ENCODE measurements at places on chromosomes 2 and 18.
A peak's percentile ranks its signal among the peaks of the same experiment; 100 is the strongest.

DNA sequence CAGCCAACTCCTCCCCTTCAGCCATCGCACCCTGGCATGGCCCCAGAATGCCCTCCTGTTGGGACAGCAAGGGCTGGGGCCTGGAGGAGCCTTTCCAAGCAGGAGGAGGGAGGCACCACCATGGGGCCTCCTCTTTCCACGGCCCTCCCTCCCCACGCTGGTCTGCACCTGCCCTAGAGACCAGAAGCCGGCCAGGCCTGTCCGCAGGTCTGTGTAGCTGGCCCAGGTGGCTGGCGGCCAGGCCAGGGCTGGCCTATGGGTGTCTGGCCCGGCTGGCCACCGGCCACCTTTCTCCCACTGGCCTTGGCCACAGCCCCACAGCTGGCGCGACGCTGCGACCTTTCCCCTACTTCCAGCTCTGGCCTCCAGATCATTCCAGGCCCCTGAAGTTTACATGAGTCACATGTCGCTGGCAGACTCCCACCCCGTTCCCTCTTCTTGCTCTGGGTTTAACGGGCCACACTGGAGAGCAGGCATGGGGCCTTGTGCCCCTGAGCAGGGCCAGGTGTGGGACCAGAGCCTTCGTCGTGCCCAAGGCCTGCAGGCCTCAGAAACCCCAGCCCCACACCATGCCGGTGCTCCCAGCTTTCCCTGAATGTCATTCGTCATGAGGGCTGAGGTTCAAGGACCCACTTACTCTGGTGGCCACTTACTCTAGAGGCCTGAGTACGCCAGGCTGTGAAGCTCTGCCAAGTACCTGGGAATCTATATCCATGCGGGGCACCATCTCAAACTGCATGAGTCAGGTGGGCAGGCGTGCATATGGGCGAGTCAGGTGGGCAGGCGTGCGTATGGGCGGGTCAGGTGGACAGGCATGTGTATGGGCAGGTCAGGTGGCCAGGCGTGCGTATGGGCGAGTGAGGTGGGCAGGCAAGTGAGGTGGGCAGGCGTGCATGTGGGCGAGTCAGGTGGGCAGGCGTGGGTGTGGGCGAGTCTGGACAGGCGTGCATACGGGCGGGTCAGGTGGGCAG is 33.3 kb upstream of the KLF11 start:
- no peak for DNase-seq

- no peak for DNase-seq
Measured at GRCh38 chr2:69291721-69292120, 95.3 kb downstream of the GFPT1 start.

GRCh38 chr2:18132697-18133096 is 254.2 kb downstream of the KCNS3 start:
- DNase-seq: peak; percentile 13

GRCh38 chr2:95297639-95298395 is 670 bp downstream of the KCNIP3 start:
- no peak for DNase-seq

DNA sequence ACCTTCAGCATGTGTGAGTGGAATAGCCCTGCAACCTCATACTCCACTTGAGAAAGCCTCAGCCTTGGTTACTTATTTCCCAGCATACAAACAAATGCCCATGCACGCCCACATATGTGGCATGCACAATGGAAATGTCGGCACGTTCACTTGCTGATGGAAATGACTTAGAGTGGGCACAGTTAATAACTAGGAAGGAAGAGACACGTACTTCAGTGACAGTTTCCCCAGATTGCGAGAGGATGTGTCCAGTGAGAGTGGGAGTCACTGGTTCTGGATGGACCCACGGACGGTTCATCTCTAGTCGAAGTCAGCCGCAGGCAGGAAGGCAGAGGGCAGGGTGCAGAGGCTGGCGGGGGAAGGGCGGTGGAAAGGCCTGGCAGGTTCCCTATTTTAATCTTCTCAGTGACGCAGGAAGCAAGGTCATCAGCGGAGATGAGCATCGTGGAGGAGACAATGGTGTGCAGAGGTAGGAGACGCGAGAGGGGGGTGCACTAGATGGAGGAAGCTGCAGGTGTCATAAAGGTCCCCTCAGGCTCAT is 350.7 kb upstream of the MYT1L start:
- no peak for DNase-seq

DNA sequence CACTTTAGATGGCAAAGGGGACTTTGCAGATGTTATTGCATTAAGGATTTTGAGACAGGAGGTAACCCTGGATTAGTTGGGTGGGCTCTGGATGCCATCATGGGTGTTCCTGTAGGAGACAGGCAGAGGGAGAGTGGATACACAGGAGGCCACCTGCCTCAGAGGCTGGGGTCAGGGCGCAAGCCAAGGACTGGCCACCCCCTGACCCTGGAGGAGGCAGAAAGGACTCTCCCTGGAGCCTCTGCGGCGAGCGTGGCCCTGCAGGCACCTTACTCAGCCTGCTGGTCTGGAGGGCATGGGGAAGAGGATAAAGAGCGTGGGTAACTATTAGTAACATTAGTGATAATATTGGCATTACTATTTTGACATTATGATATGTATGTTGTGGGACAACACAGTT is 21.6 kb upstream of the OTOS start:
- DNase-seq: no peak

DNA sequence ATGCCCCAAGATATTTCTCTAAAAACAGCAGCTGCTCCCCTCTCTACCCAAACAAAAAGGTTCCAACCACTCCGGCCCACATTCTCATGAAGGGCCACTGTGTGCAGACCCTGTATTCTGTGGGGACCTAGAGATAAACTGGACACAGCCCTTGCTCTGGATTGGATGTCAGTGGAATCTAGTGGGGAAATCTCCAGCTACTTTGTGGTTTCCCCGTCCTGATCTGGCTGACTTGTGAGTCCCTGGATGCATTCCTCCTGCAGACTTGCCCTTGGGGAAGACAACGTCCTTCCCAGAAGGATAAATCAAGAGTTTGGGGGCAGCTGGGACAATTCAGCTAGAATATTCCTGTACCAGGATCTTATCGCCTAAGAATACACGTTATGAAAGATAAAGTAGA is 151.1 kb downstream of the FSHR start:
- DNase-seq: no peak

GRCh38 chr2:201114846-201115245 is 1.1 kb upstream of the CFLAR start:
- no peak for DNase-seq

DNA sequence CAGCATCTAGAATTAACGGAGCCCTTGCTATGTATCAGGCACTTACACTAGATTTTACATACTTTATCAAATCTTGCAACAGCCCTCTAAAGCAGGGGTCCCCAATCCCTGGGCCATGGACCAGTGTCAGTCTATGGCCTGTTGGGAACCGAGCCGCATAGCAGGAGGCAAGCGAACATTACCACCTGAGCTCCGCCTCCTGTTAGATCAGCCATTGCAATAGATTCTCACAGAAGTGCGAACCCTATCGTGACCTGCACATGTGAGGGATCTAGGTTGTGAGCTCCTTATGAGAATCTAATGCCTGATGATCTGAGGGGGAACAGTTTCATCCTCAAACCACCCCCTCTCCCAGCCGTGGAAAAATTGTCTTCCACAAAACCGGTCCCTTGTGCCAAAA is 13.4 kb downstream of the DNAJB2 start:
- peak; percentile 0 for DNase-seq

- no peak for DNase-seq
Measured at GRCh38 chr2:174236429-174236828, 11.9 kb downstream of the OLA1 start.

GRCh38 chr18:75124551-75124950 is 84.4 kb downstream of the PTGR3 start:
- DNase-seq: no peak

DNA sequence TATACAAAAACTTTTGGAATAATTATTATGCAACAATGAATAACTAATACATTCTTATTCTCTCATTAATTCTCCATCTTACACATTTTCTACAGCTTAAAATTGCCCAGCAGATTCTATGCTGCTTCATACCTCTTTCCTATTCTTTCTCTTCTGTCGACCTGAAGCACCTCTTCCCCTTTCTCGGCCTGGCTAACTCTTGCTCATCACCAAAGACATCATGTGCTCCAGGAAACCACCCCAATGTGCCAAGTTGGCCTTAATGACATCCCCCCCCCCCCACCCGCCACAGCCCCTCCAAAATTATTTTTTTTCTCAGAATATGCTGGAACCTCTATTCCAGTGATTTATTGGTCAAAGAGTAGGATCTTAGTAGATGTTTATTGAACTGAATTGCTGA is 43.6 kb downstream of the ZNF521 start:
- no peak for DNase-seq

DNA sequence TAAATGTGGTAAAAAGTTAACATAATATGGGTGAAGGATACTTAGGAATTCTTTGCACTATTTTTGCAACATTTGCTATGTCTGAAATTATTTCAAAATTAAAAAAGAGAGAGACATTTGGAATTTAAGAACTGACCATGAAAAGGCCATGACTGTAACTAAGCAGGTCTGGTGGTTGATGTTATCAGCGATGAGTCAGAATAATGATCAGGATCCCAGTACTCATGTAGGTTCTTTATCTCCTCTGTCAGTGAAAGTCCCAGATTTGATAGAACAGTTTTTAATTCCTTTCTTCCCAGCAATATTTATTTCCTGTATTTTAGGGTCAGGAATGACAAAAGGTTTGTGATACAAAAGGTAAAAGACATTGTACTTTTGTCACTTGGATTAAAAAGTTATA is 242.4 kb upstream of the ZNF521 start:
- DNase-seq: no peak

GRCh38 chr2:88252646-88253045 is 82.5 kb downstream of the THNSL2 start:
- DNase-seq: no peak

GRCh38 chr2:174729797-174730697 is 34.2 kb downstream of the CHRNA1 start:
- DNase-seq: no peak

DNA sequence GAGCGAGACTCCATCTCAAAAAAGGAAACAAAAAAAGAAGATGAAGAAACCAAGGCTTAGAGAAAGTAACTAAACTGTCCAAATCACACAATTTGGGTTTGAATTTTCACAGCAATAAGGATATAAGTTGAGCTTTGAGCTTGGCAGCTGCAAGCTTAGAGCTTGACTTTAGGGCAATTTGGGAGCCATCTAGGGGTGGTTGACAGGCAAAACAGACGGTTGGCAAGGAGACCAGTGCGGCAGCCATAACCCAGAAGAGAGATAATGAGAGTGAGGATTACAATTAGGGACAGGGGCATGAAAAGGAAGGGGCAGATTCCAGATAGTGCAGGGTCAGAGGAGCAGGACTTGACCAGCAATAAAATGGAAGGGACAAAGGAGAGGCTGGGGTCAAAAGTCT is 382.2 kb upstream of the HNRNPA3 start:
- no peak for DNase-seq

- DNase-seq: peak; percentile 77
Measured at GRCh38 chr2:191061381-191061980, 47.5 kb upstream of the STAT1 start.

DNA sequence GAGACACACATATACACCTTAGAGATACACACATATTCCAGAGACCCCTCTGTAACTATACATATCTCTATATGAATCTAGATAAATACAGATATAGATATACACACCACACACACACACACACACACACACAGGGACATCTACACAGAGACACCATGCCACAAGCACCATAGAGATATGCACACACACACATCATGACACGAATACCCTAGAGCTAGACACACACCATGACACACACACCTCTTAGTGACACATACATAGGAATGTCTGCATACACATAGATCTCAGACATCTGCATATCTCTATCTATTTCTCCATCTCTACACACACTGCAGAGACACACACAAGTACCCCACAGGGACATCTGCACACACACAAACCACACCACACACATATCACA is 270.0 kb downstream of the CYRIA start:
- DNase-seq: no peak

DNA sequence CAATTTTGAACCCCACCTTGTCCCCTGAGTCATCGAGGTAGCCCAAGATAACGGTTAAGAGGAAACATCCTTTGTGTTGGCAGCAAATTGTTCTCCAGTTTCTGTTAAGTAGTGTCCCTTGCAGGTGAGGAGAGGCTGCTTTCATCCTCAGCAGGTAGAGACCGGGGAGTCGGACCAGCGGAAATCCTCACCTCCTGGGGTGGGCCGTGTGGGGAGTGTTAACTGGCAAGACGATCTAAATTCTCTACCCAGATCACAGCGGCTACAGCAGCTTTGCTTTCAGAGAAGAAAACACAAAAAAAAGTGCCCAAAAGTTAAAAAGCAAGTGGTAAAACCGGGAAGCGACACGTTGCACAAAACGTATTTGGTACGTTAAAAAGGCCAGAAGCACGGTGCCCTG is 63.2 kb downstream of the ADI1 start:
- DNase-seq: no peak

- DNase-seq: no peak
Measured at GRCh38 chr2:53793821-53794220, 7.0 kb downstream of the ERLEC1 start.

DNA sequence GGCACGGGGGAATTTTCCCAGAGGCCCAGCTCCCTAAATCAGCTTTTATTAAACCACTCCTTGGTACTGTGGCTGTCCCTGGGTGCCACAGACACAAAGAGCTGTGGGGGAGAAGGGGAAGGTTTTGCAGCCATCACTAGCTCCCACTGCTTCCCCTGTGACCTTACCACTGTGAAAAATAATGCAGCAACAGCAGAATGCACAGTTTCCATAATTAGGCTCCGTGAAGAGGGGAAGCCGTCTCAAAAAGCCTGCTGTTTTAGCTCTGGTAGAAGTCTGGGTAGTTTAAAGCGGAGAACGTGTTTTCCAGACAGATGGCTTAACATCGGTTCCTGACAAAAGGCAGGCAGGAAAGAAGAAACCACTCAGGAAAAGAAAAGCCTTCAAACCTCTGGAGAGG is 27.5 kb upstream of the CAB39 start:
- no peak for DNase-seq

DNA sequence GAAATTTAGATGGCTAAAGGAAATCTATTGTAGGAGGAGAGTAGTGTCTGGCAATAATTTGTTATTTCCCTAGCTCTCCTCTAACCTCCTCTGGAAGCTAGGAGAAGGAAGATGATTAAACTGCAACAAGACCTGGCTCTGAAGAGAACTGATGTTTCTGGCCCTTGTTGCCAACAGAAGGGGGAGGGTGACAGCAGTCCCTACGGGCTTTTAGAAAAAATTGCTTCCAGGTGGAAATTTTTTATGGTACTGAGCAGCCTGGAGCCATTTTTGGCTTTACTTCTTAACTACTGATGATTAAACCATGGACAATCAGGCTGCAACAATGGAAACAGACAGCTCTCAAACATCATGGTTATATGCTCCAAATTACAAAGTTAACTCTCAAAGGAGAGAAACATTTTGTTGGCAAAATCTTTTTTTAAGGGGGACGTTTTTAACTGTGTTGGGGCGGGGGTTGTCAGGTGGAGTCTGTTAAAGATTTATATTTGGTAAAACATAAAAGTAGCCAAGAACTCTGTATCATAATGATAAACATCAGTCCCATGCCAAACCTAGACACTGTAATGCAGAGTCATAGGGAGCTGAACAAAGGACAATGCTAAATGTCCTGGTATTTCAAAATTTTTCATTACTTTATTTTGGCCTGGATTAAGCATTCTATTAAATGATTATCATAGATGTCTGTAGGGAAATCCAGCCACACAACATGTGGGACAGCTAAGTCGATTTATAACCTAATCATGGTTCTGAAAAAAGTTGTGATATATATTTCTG is 70.0 kb downstream of the EXOC6B start:
- no peak for DNase-seq

Data from DND-41 (cell line).